ENCODE measurements at places on chromosomes 12 and 14.

DNA sequence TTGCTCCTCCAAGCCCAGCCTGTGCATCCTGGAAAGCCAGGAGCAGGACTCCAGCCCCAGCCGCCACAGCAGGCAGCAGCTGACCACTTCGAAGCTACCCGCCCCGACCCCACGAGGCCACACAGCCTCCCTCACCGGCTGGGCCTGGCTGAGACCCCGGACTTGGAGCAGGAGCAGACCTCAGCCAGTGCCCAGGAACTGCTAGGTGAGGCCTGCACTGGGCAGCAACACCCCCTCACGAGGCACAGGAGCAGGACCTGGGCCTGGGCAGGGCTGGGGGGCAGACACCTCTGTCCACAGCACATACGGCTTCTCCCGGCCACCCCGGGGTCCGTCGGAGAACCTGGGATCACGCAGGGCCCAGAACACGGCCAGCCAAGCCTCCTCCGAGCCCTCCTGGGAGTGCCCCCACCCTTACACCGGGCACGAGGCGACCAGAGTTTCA lies 137.4 kb upstream of the C14orf180 start:
- no peak for DNase-seq

DNA sequence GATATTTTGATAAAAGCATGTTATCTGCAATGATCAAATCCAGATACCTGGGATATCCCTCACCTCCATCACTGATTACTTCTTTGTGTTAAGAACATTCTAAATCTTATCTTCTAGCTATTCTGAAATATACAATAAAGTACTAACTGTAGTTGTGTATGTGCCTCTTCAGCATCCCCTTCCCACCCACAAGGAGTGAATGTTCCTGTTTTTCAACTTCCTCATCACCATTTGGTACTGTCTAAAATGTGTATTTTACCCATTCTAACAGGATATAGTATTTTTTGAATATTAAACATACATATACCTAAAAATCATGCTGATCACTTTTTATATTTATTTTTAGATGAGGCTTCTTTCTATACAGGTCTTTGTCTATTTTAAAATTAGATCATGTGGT lies 1252.6 kb downstream of the TMEM121 start:
- no peak for DNase-seq

GRCh38 chr14:53409289-53409688 lies 256.2 kb upstream of the DDHD1 start:
- DNase-seq, result no peak

DNA sequence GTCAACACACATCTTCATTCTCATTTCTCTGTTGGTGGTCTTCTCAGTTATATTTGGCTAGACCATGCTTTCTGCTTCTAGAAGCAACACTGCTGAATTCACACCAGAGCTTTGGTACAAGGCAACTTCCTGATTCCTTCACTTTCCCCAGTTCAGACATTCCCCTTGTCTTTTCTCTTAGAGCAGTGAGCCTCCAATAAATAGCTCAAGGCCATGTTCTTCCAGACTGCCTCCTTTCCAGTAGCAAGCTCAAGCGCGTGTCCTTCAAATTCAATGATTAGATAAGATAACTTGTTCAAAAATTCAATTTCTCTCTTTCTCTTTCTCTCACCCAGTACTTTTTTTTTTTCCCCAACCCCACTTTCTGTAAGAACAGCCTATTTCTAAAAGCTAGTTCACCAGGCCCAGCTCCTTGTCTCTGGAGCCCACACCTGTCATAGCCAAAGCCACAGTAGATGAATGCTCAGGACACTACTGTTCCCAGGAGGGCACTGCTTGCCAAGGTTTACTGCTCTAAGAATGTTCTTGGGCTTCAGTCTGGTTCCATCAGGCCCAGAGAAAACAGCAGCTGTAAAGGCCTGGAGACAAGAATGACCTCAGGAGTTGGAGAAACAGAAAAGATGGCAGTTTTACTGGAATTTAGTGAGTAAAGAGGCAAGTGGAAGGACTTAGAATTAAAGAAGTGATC lies 17.7 kb downstream of the TBK1 start:
- no peak for DNase-seq

DNA sequence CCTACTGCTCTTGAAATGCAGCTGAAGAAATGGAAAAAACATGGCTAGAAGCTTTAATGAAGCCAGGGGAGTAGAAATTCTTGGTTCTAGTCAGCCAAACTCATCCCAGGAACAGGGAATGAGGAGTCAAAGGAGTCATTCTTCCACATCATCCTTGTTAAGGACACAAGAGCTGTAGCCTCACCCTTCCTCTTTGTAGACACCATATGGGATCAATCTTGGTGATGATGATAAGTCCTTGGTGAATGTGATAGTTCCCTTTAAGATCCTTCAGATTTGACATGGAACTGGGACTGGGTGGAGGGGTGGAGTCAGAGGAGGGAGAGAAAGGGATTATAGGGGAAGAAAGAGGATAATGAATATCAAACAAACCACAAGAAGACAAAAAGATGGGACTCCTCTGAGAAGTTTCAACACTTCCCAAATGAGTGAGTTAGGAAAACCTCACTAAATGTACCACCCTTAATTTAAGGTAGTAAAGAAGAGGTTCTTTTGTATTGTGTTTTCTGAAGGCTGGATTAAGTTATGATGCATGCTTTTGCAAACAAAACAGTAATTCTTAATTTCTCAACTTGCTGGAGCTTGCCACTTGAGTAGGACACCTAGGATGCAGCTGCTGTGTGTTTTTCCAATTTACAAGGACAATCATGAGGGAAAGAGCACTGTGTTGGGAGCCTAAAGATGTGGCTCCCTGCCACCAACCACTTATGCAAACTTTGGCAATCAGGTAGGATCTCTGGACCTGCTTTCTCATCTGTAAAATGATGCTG lies 104.0 kb downstream of the WIF1 start:
- no peak for DNase-seq

DNA sequence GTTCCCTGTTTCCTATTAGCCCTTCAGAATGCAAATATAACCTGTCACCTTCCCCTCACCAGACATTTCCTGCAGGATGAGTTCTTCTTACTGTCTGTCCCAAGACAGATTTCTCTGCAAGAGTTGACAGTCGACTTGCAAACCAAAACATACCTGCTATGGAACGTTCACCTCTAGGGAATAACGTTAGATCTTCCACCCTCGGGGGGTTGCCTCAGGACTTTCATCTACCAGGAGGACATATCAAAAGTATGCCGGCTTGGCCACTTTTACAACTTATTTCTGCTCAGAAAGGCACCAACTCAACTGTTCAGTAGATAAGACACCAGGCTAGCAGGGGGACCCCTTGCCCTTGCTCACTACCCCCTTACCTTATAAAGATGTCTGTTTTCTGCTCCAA lies 92.5 kb downstream of the DAAM1 start:
- no peak for DNase-seq

GRCh38 chr12:112686373-112686772 lies 105.2 kb upstream of the RPH3A start:
- DNase-seq, result no peak

DNA sequence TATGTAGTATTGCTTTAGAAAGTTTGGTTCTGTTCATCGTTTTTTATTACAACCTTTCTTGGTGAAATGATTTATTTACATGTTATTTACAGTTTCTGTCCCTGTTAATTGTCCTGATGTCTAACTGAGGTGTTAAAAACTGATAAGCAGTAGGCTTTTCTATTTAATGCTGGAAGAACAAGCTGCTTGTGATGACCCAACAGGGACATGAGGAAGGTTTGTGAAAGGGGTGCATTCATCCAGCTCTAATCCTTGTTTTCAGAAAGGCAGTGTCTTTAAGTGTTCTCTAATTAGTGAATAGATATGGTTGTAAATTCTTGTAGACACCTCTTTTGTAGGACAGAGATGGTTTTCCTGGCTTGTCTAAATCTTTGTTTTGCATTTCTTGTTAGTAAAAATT lies 191.4 kb downstream of the FOXA1 start:
- DNase-seq, result no peak

DNA sequence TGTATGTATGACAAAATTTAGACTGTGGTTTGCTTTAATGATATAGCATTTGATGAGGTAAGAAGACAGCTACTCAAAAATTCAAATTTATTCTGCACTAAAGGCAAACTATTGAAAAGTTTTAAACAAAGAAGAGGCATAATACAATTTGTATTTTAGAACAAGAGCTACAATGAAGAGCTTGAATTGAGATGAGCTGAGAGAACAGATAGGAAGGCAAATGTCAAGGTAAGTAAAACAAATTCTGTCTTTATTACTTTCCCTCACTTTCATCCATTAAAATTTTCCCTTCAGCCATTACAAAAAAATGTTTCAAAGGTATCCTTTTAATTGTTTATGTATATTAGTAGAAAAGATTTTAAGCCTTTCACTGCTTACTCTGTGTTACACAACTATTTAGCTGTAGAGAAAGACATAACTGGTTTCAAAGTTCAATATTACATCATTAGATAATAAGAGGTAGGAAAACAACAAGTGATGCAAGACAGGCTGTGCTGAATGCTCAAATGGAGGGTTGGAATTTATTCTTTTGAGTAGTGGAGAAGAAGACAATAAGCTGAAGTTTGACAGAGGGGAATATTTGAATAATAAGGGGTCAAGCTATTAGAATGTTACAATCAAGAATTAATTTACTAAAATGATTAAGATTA lies 1334.1 kb downstream of the FSCB start:
- no peak for DNase-seq

DNA sequence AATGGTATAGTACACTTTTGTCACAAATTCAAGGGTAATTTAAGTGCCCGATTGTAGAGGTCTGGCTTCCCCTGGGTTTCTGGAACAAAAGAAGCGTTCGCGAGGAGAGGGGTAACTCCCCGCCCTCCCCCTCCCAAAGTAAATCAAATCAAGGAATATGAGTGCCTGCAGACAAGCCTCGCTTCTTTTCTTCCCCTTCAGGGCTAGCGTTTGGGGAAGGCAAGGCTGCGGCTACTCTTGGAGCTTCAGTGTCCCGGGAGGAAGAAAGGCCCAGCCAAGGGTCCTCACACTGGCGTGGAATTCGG lies 456 bp upstream of the TMPO start:
- DNase-seq, result no peak

GRCh38 chr12:68809190-68810026 lies 1.4 kb downstream of the MDM2 start:
- DNase-seq, result peak; percentile 10

- no peak for DNase-seq
Observed at GRCh38 chr14:20808162-20808483, 5.5 kb upstream of the RNASE1 start.

DNA sequence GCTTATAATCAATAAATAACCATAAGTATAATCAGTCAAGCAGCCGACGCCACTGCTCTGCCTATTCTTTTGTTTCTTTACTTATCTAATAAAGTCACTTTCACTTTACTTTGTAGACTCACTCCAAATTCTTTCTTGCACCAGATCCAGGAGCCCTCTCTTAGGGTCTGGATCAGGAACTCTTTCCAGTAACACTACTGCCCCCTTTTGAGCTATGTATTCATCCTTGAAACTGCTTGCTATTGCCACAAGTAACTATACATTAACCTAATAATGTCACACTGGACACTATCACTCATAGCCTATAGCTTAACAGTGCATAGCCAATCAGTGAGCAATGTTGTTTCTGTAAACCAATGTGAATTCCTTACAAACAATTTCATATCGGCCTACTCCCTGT lies 2.8 kb upstream of the NID2 start:
- no peak for DNase-seq

DNA sequence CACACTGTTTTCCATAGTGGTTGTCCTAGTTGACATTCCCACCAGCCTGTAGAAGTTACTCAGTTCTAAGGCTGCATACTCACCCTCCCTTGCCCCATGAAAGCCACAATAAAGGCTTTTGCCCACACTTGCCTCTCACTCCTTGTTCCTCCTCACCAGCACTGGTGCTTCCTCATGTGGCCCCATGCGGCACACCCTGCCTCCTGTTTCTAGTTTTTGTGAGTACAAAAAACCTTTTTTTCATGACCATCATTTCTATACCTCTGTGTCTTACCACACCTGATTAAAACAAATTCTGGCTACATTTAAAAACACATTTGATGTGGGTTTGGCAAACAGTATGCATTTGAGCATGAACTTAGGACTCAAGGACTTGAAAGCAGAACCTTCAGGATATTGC lies 40.7 kb upstream of the RIN3 start:
- no peak for DNase-seq

GRCh38 chr14:104593710-104594136 lies 10.8 kb downstream of the TMEM179 start:
- no peak for DNase-seq

GRCh38 chr14:25389948-25390347 lies 340.0 kb upstream of the STXBP6 start:
- DNase-seq, result no peak

- peak; percentile 63 for DNase-seq
Observed at GRCh38 chr12:57280211-57281062, 29.4 kb upstream of the STAC3 start.

GRCh38 chr14:97408937-97409815 lies 612.0 kb downstream of the VRK1 start:
- no peak for DNase-seq

- no peak for DNase-seq
Observed at GRCh38 chr14:40574780-40575179, 1031.9 kb upstream of the LRFN5 start.

DNA sequence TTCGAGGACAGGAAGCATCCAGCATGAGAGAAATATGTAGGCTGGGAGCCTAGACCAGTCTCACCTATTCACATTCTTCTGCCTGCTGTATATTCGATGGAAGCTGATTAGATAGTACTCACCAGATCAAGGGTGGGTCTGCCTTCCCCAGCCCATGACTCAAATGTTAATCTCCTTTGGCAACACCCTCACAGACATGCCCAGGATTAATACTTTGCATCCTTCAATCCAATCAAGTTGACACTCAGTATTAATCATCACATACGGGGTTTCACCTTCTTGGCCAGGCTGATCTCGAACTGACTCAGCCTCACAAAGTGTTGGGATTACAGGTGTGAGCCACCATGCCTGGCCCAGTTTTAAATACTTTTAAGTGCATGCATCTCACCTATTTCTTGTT lies 30.5 kb upstream of the SLC10A1 start:
- DNase-seq, result no peak

GRCh38 chr12:50922820-50923219 lies 29.5 kb upstream of the HIGD1C start:
- DNase-seq, result no peak

DNA sequence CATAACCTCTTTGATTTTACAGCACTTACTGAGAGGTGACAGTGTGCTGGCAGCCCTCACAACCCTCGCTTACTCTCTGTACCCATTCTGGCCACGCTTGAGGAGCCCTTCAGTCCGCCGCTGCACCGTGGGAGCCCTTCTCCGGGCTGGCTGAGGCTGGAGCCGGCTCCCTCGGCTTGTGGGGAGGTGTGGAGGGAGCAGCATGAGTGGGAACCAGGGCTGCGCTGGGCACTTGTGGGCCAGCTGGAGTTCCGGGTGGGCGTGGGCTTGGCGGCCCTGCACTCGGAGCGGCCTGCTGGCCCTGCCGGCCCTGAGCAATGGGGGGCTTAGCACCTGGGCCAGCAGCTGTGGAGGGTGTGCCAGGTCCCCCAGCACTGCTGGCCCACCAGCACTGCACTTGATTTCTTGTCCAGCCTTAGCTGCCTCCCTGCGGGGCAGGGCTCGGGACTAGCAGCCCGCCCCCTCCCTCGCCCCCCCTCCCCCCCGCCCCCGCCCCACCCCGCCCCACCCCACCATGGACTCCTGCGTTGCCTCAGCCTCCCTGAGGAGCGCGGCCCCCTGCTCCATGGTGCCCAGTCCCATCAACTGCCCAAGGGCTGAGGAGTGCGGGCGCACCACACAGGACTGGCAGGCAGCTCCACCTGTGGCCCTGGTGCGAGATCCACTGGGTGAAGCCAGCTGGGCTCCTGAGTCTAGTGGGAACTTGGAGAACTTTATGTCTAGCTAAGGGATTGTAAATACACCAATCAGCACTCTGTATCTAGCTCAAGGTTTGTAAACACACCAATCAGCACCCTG lies 9.9 kb downstream of the MDGA2 start:
- DNase-seq, result no peak

- no peak for DNase-seq
Observed at GRCh38 chr12:1529862-1530591, 64.4 kb downstream of the FBXL14 start.

Measured in CD4-positive, alpha-beta T cell treated with Interferon alpha-2 for 1 hour (primary cell).